A549 (cell line): ENCODE measurements at places on chromosomes 7 and 10.

DNA sequence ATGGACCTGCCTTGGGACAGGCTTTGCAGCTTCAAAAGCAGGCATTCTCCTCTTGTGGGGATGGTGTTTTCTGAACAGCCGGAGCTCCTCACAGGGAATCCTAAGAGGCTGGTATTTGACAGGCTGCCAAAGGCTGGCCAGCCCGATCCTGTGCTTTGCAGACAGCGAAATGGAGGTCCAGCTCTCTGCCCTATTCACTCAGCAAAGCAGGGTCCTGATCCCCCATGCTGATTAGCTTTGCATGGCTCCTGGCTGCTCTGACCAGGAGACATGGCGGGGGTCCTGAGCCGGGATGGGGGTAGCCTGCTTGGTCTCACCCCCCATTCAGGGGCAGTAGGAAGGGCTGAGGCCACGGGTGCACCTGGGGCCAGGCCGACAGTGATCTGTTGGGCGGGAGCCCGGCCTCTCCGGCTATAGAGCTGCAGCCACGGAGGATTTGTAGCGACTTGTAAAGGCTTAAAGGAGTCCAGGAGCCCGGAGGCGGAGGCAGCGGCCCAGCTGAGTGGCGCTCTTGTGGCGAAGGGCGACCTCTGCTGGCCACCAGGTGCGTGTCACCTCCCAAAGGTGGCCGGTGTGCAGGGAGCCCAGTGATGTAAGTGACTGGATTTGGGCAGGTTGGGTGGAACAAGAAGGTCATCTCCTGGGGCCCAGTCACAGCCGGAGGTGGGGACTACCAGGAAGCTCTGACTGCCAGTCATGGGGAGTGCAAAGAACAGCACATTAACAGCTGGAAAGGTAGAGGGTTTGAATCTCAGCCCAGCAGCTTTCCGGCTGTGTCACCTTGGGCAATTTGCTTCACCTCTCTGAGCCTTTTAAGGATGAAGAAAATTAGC lies 126.5 kb downstream of the ZMIZ1 start:
- DNase-seq, result peak; percentile 77

GRCh38 chr10:53606981-53607380 lies 834.4 kb upstream of the MBL2 start:
- no peak for DNase-seq

DNA sequence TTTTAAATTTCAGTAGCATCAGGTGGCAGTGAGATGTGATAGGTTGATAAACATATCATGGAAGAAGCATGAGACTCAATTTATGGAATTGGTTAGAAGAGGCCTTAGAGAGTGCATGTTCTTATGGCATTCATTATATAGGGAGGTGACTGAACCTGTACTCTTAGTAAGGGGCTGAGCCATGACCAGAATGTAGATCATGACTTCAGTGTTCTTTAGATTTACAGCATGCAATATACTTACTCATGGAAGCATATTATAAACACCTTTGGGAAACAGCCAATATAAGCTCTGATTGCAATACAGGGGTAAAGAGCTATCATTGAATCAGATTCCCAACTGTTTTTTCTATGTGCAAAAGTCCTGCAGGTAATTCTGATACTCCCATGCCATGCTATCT lies 50.2 kb downstream of the NT5C3A start:
- DNase-seq, result no peak

DNA sequence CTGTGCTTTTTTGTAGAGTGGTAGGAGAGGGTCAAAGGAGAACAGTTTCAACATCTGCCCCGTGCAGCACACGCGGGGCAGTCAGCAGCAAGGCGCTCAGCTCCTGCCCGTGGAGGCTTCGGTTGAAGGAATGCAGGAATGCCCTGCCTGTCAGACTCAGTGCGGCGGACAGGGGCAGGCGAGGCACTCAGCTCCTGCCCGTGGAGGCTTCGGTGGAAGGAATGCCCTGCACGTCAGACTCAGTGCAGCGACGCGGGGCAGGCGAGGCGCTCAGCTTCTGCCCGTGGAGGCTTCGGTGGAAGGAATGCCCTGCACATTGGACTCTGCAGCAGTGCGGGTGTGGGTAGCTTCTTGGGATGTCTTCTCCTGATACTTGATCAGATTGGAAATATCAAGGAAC lies 37.0 kb downstream of the PPP2R2D start:
- no peak for DNase-seq

DNA sequence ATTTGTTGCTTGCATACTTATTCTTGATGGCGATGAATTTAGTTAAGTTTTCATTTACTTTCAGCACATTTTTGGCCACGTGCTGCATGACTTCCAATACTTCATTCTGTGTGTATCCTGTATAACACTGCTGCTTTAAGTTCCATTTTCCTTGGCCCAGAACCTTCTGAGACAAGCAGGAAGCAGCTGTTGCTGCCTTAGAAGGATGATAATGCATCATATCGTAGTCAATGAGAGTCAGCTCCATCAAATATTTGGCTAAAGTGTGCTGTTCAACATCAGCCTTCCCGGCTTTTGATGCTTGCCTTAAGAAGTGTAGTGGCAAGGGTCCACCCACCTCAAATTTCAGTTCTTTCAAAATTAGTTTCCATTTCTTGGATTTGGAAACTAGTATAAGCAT lies 59.2 kb upstream of the GLCCI1 start:
- no peak for DNase-seq

GRCh38 chr10:84685047-84685660 lies 356.8 kb downstream of the CCSER2 start:
- no peak for DNase-seq

DNA sequence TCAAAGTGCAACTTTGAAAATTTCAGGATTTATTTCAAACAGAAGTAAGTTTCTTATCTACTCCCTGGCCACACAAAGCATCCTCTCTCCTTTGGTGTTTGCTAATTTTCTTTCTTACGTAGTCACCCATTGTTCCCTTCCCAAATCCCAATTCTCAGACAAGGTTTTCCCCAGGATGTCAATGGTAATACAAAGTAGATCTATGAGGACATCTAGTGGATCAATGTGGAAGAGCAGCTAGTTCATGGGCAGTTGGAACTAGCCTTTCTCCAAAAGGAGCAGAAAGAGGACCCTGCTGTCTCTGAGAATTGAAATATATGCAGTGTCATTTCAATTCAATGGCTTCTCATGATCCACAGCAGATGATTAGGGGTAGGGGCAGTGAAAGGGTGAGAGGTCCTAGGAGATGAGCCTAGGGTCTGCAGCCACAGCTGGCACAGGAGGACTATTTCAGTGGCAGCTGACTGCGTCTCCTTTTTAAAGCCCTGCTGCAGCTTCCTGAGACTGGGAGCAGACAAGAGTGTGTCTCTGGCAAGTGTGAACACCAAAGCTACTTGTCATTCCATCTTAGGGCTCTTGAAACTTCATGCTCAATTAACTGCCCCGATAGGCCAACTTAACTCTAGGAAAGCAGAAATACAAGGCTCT lies 632.6 kb downstream of the KCNMA1 start:
- peak; percentile 53 for DNase-seq
